ENCODE measurements at places on chromosomes 7 and 10.

DNA sequence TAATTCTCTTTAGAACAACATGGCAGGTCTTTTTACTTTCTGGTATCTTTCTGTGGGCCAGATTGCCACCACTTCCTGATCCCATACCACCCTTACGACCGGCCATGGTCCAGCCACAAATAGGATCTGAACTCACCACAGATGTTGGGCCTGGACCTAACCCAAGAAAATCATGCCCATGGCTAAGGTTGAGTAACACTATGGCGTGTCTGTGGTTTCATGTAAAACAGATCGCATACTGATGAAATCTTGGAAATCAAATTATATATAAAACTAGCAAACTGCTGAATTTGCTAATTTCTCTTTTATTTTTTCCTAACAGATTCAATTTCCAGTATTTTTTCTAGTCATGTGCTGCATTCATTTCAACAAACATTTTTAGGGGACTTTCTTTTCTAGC lies 77.2 kb downstream of the CH25H start:
- DNase-seq, result no peak

GRCh38 chr10:26408858-26409494 lies 29.2 kb upstream of the APBB1IP start:
- no peak for DNase-seq

DNA sequence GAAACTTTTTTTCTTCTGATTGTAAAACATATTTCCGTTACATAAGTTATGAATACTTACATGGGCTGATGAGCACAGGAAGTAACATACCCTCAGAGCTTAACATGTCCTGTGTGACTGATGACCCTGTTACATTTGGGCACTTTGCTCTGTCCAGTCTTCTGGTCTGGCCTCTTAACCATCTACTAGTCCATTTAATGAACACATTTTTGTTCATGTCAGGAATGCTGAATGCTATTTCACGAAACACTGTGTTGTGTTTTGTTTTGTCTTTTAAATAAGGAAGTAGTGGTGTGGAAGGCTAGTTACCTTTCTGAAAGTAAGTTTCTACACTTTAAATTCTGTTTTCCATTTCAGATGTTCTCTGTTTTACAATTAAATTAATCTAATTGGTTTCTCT lies 77.7 kb downstream of the RBM33 start:
- DNase-seq, result no peak

- no peak for DNase-seq
These were observed 53.8 kb downstream of the INPP5A start for GRCh38 chr10:132591166-132591971.

GRCh38 chr10:60495338-60496055 lies 105.8 kb upstream of the ANK3 start:
- no peak for DNase-seq

DNA sequence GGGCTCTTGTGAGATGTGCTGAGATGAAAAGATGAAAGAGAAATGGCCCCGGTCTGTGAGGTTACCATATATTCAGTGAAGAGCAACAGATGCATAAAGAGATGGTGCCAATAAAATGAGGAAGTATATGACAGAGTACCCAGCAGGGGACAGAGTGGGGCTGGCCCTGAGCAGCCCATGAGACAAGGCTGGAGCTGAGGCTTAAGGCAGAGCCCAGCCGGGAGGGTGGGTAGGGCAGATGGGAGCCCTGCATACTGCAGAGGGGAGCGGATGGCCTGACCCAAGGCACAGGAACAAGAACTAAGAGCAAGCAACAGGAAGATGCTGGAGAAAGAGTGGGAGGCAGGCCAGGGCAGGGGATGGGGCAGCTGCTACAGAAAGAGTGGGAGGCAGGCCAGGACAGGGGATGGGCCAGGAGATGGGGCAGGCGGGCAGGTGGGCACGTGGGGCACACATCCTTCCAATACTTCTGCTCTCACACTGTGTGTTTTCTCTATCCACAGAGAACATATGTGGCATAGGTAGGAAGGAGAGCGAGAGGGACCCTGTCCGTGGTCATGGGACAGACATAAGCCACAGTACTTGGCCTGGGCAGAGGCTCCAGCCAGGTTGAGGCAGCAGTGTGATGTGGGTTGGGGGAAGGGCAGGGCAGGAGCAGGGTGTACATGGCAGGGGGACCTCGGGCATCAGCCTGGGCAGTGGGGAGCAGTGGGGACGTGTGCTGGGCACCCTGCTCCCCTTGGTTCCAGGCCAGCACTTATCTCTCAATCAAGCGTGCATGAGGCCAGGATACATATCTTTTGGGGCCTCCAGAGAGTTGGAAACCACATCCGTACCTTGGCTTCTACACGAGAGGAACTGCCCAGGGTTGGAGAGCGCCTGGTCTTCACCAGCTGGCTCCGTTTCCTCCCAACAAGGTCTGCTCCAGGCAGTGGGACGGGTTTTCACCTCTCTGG lies 91.6 kb upstream of the IKZF1 start:
- DNase-seq, result no peak

GRCh38 chr7:157320608-157320980 lies 16.2 kb upstream of the DNAJB6 start:
- no peak for DNase-seq

- no peak for DNase-seq
These were observed 190.4 kb upstream of the LYZL1 start for GRCh38 chr10:29098423-29098822.

DNA sequence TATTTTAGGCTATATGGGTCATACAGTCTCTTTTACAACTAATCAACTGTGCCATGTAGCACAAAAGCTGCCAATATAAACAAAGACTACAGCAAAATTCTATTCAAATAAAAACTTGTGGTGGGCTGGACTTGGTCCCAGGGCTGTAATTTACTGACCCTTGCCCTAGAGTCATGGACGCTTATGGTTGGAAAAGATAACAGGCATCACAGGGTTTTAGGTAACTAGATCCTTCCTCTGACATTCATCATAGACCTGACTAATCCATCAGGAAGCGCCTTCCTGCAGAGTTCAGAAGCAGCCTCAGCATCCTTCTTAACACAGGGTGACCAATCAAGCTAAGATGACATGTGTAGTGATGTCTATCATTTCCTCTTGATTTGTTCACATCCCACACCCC lies 40.2 kb upstream of the GPAM start:
- DNase-seq, result no peak

DNA sequence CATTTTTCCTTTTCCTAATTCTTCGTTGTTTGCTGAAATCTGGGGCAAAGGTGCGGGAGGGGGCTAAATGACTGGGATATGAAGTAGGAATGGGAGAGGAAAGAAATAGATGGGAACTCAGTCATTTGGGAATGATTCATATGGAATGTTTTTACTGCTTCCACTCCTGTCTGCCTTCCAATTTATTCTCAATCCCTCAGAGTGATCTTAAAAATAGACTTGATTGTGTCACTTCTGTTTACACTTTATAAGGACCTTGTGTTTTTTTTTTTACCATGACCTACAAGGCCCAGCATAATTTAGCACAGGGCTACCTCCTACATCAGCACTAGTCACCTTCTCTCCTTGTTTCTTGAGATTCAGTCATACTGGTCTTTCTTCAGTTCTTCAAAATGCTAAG lies 97.9 kb downstream of the PTEN start:
- no peak for DNase-seq

- no peak for DNase-seq
These were observed 68.4 kb downstream of the PTEN start for GRCh38 chr10:87931836-87932230.

All from activated CD8-positive, alpha-beta memory T cell treated with anti-CD3 and anti-CD28 coated beads for 1 hour (primary cell).